Fibroblast of the aortic adventitia (primary cell): ENCODE measurements at places on chromosomes 11 and 22.

DNA sequence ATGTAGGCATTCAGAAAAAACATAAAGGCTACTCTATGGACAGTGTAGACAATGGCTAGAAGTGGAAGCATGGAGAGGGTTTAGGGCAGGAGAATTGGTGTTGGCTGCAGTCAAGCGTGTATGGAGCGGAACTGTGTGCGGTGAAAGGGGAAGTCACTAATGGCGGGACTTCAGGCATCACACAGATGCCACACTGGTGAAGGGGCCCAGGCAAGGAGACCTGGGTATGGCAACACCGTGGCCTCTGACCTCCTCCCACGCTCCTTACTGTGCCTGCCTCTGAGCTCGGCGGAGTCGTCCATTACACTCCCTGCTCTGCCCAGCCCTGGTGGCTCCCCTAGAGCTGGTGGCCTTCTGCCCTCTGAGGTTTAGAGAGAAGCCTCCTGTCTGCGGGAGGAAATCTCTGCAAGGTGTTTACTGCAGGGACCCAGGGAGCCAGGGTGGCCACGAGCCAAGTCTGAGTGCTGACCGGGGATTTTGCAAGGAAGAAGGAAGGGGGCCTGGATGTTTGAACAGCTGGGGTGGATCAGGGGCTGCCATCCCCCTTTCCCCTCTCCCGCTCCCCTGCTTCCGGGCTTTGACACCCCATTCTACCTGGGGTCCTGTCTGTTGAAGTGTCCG is 75.1 kb upstream of the TSPAN18 start:
- DNase-seq: no peak

DNA sequence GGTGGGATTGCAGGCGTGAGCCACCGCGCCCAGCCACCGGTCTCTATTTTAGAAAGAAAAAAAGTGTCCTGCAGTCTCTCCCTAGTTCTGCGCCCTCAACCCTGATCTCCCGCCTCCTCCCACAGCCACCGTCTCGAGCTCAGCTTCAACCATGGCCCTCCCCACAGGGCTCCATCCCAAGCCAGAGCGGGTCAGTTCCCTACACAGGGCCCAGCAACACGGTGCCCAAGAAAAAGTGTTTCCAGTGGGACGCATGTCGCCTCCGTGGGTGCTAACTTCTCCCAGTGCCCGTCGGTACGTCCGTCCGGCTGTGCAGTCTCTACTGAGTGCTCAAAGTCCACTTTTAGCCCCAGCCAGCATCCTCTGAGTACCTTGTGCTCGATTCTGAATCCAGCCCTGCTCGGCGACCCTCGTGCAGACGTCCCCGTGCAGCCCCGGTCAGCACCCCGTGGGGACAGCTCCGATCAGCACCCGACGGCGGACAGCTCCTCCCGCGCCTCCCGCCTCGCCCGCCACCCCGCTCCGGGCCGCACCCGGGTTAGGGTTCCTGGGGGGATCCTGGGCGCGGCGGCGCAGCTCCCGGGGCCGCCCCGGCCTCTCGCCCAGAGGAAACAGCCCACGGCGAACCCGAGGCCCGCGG is 657 bp upstream of the MAPK8IP2 start:
- peak; percentile 18 for DNase-seq

DNA sequence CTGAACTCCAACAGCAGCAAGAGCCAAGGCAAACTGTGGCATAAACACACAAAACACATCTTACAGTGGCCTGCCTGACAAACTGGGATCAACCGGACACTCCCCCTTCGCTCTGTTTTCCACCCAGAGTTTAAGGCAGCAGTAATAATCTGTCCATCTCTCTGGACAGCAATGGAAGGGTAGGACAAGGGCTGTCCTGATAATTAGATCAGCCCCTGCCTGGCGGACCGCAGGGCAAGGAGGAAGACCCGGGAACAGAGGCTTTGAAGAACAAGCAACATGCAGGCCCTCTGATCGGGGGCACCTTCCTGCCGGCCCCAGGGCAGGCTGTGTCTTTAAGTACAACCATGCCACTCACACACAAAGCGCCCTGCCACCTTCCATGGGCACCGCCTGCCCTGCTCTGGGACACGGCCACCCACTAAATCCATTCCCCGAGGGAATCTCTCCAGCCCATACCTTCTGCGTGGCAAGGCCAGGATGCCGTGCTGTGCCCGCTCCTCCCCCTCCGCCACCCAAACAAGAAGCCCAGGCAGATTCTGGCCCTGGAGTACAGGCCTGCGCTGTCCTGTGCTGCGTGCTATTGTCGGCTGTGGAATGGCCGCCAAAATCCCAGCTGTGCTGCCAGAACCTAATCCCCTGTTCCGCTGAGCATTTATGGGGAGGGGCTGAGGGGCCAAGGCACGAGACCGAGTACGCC is 38.8 kb downstream of the NUMA1 start:
- peak; percentile 81 for DNase-seq

GRCh38 chr11:35907648-35908431 is 36.0 kb upstream of the LDLRAD3 start:
- DNase-seq: peak; percentile 51

DNA sequence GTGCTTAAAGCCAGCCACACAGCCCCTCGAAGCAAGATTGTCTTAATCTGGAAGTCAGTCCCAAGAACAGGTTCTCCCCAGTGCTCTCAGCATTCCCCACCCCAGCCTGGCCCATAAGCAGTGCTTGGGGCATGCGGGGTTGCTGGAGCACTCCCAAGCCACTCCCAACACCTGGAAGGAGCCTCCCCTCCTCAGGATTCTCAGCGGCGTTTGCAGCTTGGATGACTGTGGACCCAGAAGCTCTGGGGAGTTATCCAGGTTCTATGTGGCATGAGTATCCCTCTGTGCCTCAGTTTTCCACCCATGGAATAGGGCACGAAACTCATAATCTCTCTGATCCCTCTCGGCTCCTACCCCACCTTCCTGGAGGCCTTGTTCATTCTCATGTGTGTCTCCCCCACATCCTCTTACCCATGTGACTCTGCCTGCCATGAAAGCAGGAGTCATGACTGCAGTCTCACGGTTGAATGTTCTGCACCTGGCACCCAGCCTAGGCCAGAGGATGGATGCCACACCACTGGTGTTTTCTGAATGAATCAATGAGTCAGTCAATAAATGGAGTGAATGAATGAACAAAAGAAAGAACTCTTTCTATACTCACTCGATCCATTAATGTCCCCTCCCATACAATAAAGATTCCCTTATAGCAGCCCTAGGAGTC is 33.4 kb upstream of the WNT7B start:
- peak; percentile 69 for DNase-seq

- no peak for DNase-seq
Observed at GRCh38 chr11:94664346-94664745, 97.2 kb downstream of the PIWIL4 start.

DNA sequence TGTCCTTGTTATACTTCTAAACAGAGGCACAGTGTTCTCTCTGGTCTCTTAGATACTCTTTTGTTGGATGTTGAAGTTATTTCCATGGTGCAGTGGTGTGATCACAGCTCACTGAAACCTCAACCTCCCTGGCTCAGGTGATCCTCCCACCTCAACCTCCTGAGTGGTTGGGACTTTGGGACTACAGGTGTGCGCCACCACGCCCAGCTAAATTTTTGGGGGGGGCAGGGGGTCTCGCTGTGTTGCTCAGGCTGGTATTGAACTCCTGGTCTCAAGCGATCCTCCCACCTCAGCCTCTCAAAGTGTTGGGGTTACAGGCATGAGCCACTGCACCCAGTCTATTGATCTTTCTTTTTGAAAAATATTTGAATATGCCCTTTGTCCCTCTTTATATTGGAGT is 14.9 kb downstream of the ZNF74 start:
- no peak for DNase-seq

DNA sequence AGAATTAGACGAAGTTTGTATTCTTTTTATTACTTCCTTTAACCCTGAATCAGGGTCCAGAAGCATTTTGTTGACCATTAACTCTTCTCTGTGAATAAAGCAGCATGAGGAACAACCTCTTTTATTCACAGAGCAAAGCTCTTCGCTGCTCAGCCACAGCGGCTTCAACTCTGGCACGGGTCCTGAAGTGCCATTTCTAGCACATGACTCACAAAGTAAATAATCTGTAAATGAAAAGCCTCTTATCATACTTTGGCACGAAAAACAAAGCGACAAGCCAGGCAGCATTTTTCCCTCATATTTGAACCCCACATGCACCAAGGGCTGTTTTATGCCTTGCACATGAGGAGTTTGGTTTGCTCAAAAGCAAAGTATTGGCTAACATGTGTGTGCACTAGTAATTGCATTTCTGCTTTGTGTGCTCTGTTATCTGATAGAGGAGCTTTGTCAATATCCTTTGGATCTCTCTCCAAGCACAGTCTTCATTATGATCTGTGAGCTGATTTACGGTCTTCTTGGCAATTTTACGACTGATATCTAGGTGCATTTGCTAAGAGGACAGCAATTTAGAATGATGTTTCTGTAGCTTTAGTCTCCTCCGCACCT is 33.0 kb upstream of the APOBEC3A start:
- DNase-seq: peak; percentile 98

DNA sequence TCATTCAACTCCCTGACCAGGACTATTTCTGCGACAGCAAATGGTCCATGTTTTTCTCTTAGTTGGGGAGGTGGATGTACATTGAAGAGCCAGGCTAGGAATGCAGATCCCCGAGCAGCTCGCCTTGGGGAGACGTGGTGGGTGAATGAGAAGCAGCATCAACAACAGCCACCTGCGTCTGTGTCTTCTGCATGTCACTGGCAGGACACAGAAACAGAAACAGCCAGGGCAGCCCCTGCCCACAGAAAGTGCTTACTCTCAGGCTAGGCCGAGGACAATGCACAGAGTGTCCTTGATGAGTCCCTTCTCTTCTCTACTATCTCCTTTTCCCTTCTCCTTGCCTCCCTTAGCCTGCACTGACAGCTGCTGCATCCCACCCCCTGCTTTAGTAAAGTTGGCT is 541.9 kb upstream of the CADM1 start:
- DNase-seq: no peak

DNA sequence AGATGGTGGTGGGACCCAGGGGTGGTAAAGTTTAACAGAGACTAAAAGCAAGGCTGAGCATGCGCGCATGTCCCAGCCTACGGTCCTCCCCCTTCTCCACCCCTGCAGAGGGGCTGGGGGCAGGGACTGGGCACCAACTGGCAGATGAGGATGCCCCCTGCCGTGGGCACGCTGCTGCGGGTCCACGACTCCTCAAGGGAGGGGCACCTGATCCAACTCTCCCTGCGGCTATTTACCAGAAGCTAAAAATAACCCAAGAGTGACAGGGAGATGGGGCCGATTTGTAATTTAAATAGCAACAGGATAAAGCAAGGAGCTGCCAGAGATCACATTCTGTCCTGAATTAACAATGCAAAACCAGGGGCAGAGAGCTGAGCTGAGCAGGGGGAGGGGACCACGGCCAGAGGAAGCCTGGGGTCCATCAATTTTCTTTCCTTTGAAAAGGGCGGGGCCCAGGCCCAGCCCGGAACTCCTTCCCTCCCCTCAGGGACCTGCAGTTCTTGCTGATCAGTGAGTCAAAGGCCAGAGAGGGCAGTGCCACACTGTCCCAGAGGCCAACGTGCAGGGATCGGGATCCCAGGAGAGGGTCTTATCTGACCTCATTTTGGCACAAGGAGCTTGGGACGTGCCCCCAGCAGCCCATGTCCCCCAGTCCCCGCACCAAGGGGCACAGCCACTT is 8.1 kb upstream of the DGKZ start:
- DNase-seq: no peak

GRCh38 chr22:44391481-44392445 is 79.0 kb upstream of the SHISAL1 start:
- no peak for DNase-seq

DNA sequence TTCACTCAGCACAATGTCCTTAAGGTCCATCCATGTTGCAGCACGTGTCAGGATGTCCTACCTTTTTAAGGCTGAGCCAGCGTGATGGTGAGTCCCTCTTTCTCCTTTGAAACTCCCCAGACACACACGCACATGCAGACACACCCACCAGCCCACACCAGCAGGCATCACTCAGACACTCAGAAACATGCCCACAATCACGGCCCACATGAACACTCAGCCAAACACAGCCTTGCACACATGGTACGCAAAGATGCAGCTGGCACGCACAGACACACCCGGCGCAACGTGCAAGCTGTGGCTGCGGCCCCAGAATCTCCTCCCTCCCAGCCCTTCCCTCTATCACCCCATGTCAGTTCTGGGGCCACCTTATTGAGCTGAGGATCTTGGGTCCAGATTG is 8.0 kb downstream of the FADS3 start:
- DNase-seq: no peak

- DNase-seq: no peak
Observed at GRCh38 chr11:20238712-20239111, 78.4 kb upstream of the DBX1 start.

DNA sequence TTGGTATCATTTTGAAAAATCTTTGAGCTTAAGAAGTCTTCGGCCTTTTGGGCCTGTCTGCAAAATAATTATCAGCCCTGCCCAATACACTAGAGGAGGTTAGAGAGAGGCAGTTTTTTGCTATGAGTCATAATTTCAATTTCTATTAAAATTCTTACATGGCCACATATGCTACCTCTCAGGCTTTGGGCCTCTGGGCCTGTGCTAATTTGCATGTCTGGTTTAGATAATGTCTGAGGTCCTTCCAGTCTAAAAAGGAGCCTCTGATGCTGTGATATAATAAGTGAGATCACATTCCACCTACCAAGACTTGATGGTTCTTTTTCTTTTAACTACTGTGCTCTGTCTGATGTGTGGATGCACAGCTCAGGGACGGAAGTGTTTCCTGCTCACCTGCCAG is 70.8 kb downstream of the KCNJ1 start:
- DNase-seq: peak; percentile 33

GRCh38 chr11:76885390-76886097 is 24.8 kb downstream of the ACER3 start:
- DNase-seq: peak; percentile 15

DNA sequence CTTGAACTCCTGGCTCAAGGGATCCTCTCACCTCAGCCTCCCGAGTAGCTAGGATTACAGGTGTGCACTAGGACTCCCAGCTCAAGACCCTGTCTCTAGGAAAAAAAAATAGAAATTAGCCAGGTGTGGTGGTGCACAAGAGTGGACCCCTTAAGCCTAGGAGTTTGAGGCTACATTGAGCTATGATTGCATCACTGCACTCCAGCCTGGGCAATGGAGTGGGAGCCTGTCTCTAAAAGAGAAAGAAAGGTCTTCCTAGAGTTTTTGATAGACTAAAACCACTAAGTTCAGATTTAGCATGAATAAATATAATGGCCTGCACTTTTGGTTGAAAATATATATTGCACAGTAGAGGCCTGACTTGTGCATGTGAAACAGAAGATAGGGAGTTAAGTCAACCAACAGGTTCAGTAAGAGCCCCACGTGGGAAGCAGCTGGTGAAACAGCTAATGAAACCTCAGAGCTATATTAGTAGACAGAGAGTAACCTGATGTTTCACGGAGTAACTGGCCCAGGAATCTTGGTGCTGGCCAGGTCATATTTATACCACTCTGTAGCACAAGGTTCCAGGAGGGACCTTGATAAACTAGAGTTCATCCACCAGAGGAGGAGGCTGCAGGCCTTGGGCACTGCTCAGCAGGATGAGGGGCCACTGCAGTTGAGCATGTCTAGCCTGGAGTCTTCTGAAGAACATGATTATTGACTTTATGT is 4.6 kb upstream of the MICAL3 start:
- DNase-seq: no peak

GRCh38 chr11:64164392-64165312 is 1.3 kb downstream of the MACROD1 start:
- no peak for DNase-seq
